ENCODE measurements at places on chromosomes 3 and 15.

DNA sequence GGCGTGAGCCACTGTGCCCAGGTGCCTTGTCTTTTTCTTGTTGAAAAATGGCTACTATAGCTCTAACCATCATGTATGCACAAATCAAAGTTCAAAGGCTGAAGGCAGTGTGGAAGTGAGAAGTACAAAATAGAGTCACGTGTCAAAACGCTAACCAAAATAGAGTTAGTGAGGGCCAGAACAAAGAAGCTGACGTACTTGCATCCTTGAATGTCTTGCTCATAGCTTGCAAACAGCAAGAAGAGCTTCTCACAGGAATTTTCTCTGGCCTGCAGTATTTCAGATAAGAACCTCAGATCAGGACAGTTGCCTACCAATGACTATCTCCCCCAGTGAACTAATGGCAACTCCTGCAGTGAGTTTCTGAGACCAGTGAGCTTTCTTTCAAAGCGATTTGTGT, 713.5 kb downstream of the GRM7 start:
- DNase-seq: no peak

- DNase-seq: no peak
Observed at GRCh38 chr3:15955968-15956367, 158.2 kb upstream of the ANKRD28 start.

DNA sequence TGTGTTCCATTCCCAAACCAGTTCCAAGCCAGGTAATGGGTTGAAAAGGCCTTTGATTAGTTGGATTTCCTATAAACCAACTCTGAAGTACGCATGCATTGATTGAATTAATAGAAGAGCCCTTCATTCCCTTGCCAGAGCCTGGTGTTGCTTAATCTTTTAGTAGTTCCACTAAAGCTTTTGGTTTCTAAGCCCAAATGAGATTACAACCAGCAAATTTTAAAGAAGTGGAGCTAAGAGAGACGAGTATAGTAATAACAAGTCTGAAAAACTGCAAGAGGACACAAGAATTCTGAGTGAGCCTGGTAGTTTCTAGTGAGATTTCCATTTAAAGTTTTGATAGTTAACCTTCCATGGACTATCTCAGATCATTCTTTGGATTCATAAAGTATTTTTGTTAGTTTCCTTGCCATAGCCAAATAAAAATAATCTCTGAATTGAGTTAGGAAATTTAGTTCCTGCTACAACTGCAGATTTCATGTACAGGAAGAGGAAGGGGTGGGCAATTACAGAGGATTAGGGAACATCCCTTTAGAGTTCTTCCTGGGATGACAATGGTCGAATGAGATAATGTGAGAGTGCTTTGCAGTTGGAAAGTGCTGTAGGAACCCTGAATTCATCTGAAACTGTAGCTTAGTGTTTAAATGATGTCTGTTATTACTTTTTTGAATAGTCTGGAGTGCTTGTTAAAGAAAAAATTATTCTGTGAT, 136.8 kb downstream of the FNDC3B start:
- no peak for DNase-seq

- DNase-seq: no peak
Observed at GRCh38 chr3:196003611-196004010, 78.3 kb downstream of the TFRC start.

- no peak for DNase-seq
Observed at GRCh38 chr3:77933926-77934325, 894.0 kb downstream of the ROBO2 start.

- no peak for DNase-seq
Observed at GRCh38 chr3:44885618-44886017, 11.2 kb downstream of the TGM4 start.

DNA sequence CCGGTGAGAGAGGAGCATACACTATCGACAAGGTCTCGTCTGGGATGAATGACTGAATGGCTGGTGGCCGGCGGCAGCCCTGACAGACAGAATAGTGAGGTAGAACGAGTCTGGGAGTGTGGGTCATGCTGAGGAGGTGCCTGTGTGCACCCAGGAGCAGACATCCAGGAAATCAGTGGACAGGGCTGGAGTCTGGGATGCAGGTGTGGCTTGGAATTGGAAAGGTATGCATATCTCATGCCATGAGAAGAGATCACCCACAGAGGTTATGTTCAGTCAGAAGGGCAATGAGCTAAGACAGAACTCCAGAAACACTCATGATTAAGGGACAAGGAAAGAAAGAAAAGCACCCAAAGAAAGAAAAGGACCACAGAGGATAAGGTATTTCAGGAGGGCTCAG, 20.8 kb downstream of the HACD2 start:
- no peak for DNase-seq

- no peak for DNase-seq
Observed at GRCh38 chr3:73546961-73547360, 77.8 kb downstream of the PDZRN3 start.

DNA sequence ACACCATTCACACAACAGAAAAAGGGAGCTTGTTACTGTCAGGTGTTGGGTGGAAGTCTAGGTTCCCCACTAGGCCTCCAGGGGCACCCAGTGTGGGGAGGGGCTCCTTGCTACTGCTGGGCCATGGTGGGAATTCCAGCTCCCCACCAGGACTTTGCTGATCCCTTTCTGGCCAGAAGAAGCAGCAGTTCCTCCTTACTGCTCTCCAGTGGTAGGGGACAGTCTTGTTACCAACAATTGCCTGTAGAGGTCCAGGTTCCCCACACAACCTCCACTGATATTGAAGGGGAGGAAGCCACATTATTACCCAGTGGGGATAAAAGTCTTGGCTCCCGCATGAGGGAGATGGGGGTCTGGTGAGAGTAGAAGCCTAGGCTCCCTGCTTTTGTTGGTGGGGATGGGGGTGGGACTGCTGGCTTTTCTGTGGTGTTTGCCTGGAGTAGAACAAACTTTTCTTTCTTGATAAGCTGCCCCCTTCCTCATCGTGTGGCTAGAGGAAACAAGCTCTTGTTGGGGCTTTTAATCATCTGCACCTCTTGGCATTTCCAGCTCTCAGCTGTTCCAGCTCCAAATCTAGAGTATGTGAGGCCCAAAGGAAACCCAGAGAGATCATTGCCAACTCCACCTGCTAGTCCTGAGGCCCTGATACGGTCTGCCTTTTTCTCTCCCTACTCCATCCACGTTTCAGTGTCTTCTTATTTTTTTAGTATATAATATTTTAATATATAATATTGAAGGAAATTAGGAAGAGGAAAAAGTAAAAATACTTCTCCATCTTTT, 824.2 kb downstream of the AGBL1 start:
- no peak for DNase-seq

DNA sequence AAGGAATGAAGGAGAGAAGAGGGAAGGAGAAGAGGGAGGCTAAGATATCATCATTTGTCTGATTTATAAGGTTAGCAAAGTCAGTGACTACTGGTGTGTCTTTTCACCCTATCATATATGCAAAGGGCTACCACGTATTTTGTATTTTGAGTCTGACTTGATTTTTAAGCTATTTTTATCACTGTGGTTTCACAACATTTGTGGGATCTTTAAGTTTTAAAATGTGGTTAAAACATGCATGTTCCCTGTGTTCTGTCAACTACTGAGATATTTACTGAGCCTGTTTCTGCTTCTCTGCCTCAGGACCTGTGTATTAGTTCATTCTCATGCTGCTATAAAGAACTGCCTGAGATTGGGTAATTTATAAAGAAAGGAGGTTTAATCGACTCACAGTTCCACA, 22.5 kb upstream of the SPTSSB start:
- no peak for DNase-seq

GRCh38 chr15:47813748-47814384, 96.6 kb downstream of the SEMA6D start:
- peak; percentile 12 for DNase-seq

DNA sequence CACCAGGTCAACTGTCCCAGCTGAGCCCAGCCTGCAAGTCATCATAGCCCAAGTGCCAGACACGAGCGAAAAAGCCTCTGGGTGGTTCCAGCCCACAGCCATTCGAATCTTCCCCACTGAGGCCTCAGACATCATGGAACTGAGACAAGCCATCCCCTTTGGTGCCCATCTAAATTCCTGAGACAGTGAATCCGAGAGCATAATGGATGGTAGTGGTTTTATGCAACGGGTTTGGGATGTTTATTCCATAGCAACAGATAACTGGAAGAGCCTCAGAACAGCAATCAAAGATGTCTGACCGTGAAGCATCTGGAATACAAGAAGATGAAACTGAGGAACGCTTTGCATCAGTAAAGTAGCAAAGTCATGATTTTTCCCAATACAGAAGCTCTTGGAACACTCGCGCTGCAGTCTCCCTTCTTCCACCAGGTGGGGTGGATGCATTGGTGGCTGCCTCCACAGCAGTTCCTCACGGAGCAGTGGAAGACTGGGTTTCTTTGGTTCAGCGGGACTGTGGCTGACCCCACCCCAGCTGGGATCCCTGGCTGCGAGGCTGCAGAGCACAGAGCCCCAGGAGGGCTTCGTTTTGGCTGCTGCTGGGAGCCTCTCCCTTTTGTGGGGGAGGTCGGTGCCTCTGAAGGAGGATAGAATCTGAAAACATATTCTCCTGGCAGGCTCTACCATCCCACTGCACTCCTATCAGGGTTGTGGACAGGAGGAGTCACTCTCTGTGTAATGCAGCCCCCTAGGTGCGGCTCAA, 26.4 kb upstream of the PDE8A start:
- DNase-seq: no peak

- DNase-seq: no peak
Observed at GRCh38 chr3:32685543-32686185, 676 bp downstream of the CNOT10 start.

DNA sequence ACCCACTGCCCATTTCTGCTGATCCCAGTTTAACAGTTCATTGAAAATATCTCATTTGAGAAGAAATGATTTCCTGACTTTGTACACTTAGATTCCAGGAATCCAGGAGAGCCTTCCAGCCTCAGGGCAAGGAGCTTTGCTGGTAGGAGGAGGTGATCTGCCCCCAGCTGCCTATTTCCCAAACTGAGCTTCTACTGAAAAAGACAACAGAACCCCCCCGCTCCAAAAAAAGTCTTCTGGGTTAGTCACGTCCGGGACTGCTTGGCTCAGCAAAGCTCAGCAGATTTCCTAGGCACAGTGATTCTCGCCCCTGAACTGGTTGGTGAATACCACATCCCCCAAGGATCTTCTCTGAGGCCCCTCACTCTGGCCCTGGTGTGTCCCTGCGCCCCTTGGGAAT, 13.1 kb downstream of the SLC6A6 start:
- DNase-seq: no peak

DNA sequence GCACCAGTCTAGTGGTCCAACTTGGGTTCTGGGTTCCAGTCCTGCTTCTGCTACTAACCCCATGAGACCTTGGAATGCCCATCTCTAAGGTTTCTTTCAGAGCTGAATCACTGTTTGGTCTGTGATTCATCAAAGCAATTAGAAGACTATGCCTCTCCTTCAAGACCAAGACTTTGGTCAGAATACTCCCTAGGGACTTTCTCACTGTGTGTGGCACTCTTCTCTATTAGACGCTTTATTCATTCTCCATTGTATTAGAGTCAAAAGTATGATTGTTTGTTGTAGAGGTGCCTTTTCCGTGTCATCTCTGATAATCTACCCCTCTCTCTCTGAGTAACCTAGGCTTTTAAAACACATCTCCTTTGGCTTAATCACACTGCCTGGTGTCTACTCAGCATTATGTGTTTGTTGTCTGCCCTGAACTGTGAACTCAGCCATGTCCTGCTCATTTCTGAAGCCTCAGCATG, 90.5 kb downstream of the LPP start:
- DNase-seq: peak; percentile 53
